SW 1271 (cell line): ENCODE measurements at places on chromosomes 6 and 20.

DNA sequence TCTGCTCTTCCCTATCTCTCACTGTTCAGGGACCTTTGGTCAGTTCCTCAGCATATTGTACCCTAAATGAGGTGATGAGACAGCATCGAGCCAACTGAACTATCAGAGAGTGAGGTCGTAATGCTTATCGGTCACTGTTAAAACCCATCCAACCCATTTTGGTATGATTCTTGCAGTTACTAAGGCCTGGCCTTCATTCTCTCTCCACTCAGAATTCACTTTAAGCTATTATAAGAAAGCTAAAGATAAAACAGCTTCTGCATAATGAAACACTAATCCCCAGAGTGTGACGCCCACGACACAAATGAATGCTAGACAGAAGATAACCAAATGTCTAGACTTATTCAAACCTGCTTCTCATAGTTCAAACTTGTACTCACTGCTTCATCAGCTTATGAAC is 175.8 kb downstream of the GMPR start:
- DNase-seq = no peak

- DNase-seq = no peak
Observed at GRCh38 chr6:130779658-130780033, 47.6 kb upstream of the SMLR1 start.

GRCh38 chr6:53922539-53922981 is 127.8 kb downstream of the LRRC1 start:
- DNase-seq = no peak

DNA sequence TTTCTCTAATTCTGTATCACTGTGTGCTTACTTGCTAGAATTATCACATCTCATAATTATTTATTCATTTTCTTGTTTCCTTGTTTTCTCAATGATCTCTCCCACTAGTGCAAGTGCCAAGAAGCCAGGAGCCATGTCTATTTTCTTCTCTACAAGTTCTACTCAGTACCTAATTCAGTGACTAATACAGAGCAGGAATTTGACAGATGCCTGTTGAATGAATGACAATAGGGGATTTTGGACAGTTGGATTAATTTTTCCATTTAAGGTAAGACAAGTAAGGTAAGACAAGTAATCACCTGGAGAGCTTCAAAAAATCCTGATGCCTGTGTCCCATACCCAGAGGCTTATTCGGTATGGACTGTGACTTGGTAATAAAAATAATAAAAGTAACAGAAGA is 81.0 kb downstream of the EDN1 start:
- no peak for DNase-seq

- no peak for DNase-seq
Observed at GRCh38 chr6:70210462-70210861, 92.4 kb downstream of the COL9A1 start.
